ENCODE measurements at places on chromosomes 11 and 22. TPM values are rescaled to one million over a fixed set of nuclear protein-coding genes. Genes with fewer than 3 reads are reported as not detected.

The KCNJ11 gene
- total RNA-seq, result 2.9 TPM

The CARNS1 gene
- not detected for total RNA-seq

The OR8G5 gene
- total RNA-seq, result not detected

The TSGA10IP gene
- total RNA-seq, result not detected

DNA sequence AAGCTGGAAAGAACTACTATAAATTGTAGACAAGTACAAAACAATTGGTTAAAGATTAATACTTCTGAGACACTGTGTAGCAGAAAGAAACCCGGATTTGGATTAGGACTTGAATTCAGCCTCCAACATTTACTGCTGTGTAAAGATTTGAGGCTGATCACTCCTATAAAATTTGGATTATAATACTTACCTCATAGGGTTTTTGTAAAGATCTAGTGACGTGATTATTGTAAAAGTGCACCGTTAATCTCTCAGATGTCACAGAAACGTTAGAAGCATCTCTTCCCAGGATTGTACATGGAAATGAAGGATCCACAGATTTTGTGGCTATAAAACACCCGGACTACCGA is 323 bp upstream of the HIKESHI start:
- H3K27me3 ChIP-seq, result no peaks in the 10 kb centered on the region
- DNase-seq, result no peak
- peak overlapping the region; percentile 94 for H3K27ac ChIP-seq
- no peaks in the 10 kb centered on the region for H3K4me1 ChIP-seq

DNA sequence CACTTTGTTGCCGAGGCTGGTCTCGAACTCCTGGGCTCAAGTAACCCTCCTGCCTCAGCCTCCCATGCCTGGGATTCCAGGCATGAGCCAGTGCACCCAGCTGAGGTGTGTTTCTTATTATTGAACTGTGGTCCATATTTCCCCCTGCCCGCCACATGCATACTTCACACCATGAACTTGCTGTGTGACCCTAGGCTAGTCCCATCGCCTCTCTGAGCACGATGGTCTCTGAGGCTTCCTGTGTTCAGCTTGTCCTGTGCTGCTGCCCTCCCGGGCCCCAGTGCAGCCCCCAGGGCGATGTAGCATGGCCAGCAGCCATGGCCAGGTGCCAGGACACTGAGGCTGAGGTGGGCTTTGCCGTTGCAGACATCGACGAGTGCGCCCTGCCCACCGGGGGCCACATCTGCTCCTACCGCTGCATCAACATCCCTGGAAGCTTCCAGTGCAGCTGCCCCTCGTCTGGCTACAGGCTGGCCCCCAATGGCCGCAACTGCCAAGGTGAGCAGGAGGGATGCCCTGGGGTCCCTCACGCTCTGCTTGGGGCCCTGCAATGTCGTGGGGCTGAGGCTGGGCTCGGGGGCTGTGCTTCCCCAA is 45.7 kb downstream of the FBLN1 start:
- no peak for DNase-seq
- peaks cover 3% of the 10 kb centered on the region for H3K36me3 ChIP-seq
- H3K4me1 ChIP-seq, result peaks cover 18% of the 10 kb centered on the region
- H3K4me3 ChIP-seq, result no peak overlapping the region

DNA sequence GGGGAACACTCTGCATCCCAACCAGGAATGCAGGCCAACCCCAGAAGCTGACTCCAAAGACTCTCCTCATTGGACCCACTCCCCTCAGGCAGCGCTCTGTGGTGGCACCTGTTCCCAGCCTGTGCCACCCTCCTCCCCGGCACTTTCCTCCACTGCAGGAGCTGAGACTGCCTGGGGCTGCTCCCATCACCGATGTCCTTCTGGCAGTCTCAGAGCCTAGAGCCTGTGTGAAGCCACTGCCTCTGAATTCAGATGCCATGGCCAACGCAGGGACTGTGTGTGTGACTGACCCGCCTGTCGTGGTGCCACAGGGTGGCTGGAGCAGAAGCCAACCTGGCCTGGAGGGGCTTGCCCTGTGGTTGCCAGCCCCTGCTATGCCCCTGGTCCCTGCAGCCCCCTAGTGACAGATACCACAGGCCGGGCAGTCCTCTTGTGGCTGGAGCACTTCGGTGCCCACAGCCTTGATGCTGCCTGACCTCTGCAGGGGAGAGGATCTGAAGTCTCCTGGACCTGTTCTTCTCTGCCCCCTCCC is 43.2 kb downstream of the TBX1 start:
- H3K27ac ChIP-seq, result no peak overlapping the region
- no peak for DNase-seq
- H3K4me1 ChIP-seq, result peaks cover 19% of the 10 kb centered on the region
- peaks cover 18% of the 10 kb centered on the region for H3K36me3 ChIP-seq
- no peaks in the 10 kb centered on the region for H3K27me3 ChIP-seq

GRCh38 chr11:21398195-21398594 is 728.8 kb downstream of the NELL1 start:
- H3K27me3 ChIP-seq, result peaks cover 16% of the 10 kb centered on the region
- DNase-seq, result no peak
- H3K4me3 ChIP-seq, result no peak overlapping the region
- H3K4me1 ChIP-seq, result no peaks in the 10 kb centered on the region

DNA sequence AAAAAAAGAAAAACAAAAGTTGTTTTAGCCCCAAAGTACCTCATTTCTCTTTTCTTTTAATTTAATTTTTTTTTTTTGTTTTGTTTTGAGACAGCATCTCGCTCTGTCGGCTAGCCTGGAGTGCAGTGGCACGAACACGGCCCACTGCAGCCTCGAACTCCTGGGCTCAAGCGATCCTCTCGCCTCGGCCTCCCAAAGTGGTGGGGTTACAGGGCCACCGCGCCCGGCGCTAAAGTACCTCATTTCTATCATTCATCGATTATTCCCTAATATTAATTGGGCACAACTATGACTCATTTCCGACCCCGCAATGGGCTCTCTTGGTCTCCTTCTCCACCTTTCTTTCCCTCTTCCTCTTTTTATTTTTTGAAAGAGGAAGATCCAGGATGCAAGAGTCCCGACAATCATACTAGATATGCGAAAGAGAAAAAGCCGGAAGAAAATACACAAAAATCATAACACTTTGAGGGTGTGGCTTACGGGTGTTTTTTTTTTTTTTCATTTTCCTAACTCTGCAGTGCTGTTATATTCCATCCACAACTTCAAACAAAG is 475 bp upstream of the AIP start:
- peak overlapping the region; percentile 97 for H3K27ac ChIP-seq
- peaks cover 26% of the 10 kb centered on the region for H3K4me1 ChIP-seq
- H3K4me3 ChIP-seq, result peak overlapping the region; percentile 98
- no peak for DNase-seq

DNA sequence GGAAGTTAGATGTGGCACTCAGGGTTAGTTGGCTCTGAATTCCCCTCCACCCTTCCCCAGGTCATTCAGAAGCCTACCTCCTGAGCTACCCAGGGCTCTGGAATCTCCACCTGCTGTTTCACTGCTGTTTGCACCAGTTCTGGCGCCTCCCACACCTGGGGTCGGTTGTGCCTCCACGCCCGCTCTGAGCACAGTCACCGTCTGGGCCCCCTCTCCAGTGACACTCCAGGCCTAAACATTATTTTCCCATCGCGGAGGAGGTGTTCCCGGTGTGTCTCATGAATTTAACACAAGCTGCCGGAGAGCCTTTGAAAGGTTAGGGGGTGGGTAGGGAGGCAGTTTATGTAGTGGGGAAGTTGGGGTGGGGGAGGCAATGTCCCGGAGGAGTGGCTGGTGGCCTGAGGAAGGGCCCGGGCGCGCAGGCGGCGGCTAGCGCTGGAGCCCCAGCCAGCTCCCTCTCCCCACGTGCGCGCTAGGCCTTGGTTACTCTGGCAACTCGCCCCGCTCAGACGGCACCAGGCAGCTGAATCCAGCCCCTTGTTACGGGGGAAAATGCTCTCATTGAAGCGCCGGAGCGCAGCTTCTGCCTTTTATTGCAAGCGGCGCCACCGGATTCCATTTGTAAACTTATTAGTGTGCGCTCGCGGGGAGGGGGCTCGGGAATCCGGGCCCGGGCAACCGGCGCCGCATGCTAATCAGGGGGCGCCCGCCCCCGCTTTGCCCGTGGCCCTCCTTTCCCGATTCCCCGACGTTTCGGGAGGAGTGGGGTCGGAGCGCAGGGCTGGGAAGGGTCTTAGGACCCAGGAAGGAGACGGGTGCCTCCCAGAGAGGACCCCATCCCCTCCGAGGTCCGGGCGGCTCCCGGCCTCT is 52.4 kb downstream of the GRIK4 start:
- no peaks in the 10 kb centered on the region for H3K36me3 ChIP-seq
- DNase-seq, result no peak
- peaks cover 35% of the 10 kb centered on the region for H3K27me3 ChIP-seq
- no peak overlapping the region for H3K4me3 ChIP-seq
- H3K4me1 ChIP-seq, result no peaks in the 10 kb centered on the region

GRCh38 chr11:45166604-45166897 is 20.1 kb downstream of the PRDM11 start:
- DNase-seq, result no peak
- no peak overlapping the region for H3K27ac ChIP-seq
- H3K36me3 ChIP-seq, result no peaks in the 10 kb centered on the region
- no peaks in the 10 kb centered on the region for H3K27me3 ChIP-seq

DNA sequence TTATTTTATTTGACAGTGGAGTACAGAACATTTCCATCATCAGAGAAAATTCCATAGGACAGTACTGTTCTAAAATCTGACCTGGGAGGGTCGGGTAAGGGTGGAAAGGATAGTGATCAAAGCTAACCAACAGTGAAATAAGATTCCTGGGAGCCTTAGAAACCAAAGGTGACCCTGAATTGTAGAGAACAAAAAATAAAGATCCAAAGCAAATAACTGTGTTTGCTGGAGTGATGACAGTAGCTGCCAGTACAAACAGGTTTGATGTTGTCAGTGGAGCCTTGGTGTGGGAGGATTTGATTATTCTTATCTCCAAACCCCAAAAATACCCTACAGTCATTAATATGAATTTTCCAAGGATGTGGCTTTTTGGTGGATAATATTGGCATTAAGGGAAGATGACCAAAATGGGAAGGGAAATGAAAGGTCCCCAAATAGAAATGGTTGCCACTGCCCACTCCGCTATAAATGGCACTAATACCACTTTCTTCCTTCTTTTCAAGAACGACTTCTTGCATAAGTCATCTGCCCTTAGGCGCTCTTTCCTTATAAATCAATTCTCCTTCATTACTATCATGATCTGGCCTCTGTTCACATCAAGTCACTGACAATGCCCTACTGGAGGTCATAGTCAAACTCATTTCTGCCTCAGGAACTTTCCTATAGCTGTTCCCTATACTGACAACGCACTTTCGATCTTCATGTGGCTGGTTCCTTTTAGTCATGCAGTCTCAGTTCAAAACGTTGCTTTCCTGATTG is 44.4 kb downstream of the EHF start:
- H3K27ac ChIP-seq, result peak overlapping the region; percentile 35
- peaks cover 38% of the 10 kb centered on the region for H3K4me1 ChIP-seq
- no peaks in the 10 kb centered on the region for H3K27me3 ChIP-seq
- peaks cover 66% of the 10 kb centered on the region for H3K36me3 ChIP-seq
- H3K4me3 ChIP-seq, result no peak overlapping the region
- no peak for DNase-seq

GRCh38 chr22:35727436-35727835 is 9.8 kb downstream of the APOL5 start:
- DNase-seq, result no peak
- H3K4me1 ChIP-seq, result peaks cover 15% of the 10 kb centered on the region
- no peak overlapping the region for H3K27ac ChIP-seq
- no peak overlapping the region for H3K4me3 ChIP-seq
- H3K27me3 ChIP-seq, result peaks cover 32% of the 10 kb centered on the region

DNA sequence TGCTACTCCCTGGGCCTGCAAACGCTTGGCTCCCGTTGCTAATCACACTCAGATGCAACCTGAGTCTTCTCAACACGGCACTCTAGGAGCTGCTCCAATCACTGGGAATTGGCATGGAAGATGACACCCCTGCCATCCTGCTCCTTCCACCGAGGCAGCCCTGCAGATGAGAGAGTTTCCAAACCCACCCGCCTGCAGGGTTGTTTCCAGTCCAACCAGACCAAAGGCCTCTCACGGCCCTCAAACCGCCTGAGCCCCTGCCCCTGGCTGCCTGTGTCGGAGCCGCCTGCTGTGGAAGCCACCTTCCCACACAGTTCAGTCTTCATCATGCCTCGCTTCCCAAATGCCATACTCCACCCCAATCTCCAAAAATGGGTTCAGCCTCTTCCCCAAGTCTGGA is 36.8 kb upstream of the TP53I11 start:
- DNase-seq, result no peak
- no peaks in the 10 kb centered on the region for H3K4me1 ChIP-seq
- H3K4me3 ChIP-seq, result no peak overlapping the region
- H3K27me3 ChIP-seq, result peaks cover 51% of the 10 kb centered on the region
- no peaks in the 10 kb centered on the region for H3K36me3 ChIP-seq

DNA sequence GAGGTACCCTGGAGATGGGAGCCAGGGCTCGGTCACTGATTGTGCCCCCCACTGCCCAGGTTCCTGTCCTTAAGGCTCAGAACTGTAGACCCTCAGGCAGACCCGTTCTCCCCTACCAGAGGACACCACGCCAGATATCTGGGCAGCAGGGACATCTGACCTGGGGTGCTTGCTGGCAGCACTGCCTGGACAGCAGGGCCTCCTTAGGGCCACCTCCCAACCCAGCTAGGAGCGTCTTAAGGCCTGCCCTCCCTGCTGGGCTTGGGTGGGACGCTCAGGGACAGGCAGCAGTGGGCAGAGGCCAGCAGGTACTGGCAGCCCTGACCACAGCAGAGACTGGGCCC is 3.1 kb downstream of the POLR2L start:
- H3K36me3 ChIP-seq, result peaks cover 96% of the 10 kb centered on the region
- no peak for DNase-seq
- peak overlapping the region; percentile 43 for H3K27ac ChIP-seq
- no peak overlapping the region for H3K4me3 ChIP-seq
- H3K4me1 ChIP-seq, result peaks cover 23% of the 10 kb centered on the region

DNA sequence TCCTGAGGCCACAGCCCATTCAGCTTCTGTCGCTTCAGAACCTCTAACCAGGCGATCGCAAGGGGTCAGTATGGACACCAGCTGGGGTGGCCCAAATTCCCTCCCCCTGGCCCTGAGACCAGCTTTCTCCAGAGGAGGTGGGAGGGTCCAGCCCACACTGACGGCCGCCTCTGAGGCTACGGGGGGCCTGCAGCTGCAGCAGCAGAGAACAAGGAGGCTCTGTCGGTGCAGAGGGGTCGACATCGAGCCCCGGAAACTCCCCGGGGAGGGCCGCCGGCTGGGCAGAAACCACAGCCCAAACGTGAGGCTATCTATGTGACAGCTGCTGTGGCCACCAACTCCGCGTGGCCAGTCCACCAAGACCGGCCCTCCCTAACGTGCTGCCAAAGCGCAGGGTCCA is 40.8 kb downstream of the ELFN2 start:
- H3K27ac ChIP-seq, result no peak overlapping the region
- H3K4me3 ChIP-seq, result no peak overlapping the region
- H3K27me3 ChIP-seq, result peaks cover 55% of the 10 kb centered on the region
- DNase-seq, result no peak
- no peaks in the 10 kb centered on the region for H3K36me3 ChIP-seq

DNA sequence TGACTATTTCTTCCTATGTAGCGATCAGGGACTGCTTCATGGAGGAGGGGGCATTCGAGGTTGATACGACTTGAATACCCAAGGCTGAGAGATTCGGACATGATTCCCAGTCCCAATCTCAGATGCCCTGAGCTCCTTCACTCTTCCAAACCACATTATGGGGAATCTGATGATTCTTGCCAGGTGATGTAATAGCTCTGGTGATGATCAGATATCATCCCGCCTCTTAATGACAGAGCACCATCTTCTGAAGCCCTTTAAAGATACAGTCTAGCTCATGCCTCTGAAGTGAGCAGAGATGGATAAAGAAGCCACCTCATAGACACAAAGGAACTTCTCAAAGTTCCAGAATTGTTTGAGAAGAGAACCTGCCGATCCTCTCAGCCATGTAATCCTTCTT is 8.9 kb upstream of the CLMP start:
- DNase-seq, result no peak
- no peak overlapping the region for H3K27ac ChIP-seq
- H3K36me3 ChIP-seq, result no peaks in the 10 kb centered on the region
- no peaks in the 10 kb centered on the region for H3K4me1 ChIP-seq
- peaks cover 53% of the 10 kb centered on the region for H3K27me3 ChIP-seq

Data from Calu3 (cell line).